Adrenal gland (tissue), 19 donors: ENCODE measurements at places on chromosomes 5 and 9. TPM values are rescaled to one million over a fixed set of nuclear protein-coding genes. Genes with fewer than 3 reads are reported as not detected.

The PAIP2 gene
- total RNA-seq: 136 TPM

The GRM6 gene
- total RNA-seq: not detected

GRCh38 chr5:38443390-38443789 lies 113.1 kb downstream of the LIFR start:
- no peak for DNase-seq

GRCh38 chr9:113186137-113186755 lies 34.8 kb downstream of the FKBP15 start:
- DNase-seq: no peak

- no peak for DNase-seq
These were observed 137.3 kb upstream of the KIF2A start for GRCh38 chr5:62168506-62169281.

DNA sequence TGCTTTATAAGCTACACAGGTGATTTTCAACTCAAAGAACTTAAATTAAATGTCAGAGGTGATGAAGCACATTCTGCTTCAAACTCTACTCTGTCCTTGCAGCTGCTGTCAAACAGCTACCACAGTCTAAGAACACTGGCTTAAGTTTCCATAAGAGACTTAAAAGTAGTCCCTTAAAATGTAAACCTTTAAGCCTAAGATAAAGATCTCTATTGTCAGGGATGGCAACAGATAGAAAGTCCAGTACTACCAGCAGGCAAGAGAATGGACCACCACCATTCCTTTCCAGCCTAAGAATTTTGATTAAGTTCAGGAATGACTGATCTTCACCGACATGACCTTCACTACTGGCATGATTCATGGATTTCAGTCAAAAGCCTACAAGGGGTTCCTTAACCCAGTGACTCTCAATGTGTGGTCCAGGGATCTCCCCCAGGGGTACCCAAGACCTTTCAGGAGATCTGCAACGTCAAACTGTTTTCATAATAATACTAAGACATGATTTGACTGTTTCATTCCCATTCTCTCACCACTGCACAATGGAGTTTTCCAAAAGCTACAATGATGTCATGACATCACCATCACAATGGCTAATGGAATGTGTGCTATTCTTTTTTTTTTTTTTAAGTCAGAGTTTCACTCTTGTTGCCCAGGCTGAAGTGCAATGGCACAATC lies 41.1 kb upstream of the PLPP6 start:
- no peak for DNase-seq

DNA sequence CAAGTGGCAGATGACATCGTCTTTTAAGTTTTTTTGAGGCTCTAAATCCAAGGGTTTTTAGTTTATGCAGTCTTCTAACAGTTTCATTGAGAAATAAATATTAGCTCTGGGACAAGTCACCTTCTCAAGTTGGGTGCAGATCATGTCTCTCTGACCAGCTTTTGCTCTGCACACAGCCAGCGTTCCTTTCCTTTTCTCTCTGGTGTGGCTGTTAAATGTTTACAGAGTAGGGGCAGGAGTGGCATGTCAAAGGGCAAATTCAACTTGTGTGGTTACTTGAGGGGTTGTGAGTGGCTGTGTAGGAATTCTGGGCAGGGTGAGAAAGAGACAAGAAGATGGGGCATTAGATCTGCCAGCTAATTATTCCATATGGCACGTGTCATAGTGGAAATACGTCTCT lies 187.5 kb upstream of the HMHB1 start:
- no peak for DNase-seq

DNA sequence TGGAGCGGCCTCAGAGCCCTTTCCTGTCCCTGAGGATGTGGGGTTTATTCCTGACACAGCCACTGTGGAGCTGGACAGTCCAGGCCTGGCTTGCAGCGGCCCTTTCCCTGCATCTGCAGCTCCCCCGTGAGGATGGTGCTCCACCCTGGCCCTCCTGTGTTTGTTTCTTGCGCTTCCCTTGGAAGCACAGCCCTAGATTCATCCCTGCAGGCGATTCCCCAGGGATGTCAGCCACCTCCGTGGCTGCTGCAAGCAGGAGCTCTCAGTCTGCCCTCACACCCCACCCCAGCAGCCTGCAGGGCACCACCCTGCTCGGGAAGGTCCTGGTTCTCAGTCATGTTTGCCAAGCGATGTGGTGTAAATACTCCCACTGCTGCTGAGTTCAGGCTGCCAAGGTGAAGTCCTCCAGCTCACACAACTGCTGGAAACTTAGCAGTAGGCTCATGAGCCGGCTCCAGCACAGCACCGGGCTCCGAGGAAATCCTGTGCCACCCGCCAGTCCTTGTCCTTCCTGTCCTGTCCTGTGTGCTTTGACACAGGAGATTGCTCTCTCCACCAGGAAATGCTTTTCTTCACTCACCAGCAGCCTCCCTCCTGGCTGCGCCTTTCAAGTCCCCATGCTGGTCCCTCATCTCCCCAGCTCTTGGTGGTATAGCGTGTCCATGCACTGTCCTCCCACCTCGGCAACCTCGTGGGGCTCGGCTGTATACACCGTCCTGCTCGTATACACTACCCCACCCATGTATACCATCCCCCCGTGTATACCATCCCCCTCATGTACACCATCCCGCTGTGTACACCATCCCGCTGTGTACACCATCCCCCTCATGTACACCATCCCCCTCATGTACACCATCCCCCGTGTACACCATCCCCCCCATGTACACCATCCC lies 16.2 kb downstream of the ROPN1L start:
- peak; percentile 35 for DNase-seq

DNA sequence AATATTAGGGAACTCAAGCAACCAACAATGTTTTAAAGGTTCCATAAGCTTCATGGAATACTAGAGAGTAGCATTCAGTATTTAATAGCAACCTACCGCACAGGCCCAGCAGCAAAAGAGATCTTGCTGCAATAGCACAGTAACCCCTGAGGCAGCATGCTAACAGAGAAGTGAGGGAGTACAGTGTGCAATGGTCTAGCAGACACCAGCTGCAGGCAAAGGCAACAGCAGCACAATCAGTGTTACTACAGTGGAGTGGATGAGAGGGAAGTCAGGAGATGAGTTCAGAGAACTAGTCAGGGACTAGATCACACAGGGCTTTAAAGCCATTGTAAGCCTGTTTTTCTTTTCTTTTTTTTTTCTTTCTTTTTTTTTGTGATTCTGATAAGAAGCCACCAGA lies 2.8 kb downstream of the TICAM2 start:
- peak; percentile 25 for DNase-seq

DNA sequence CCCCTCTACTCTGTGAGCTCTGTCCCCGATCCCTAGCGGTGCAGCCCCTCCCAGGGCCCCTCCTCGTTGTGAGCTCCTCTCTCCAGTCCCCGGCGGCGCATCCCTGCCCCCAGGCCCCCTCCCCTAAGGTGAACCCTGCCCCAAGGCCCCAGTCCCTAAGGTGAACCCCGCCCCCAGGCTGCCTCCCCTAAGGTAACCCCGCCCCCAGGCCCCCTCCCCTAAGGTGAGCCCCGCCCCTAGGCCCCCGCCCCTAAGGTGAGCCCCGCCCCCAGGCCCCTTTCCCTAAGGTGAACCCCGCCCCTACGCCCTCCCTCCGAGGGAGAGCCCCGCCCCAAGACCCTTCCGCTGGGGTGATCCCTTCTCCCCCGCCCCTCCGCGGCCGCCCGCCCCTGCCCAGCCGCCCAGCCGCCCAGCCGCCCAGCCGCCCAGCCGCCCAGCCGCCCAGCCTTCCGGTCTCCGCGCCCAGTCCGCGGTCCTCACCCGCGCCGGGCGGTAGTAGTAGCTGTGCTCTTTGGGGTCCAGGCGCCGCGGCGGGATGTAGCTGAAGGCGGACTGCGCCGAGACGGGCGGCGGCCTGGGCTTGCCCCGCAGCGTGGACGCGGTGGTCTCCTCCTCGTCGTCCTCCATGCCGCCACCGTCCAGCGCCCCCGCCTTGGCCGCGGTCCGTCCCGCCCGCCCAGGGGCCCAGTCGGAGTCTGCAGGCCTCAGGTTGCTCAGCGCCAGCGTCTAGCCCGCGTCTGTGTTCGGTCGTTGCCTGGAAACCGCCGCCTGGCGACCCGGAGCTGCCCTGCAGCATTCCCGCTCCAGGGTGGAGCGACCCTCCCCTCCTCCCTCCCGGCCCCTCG lies at the start of gene CFAP90:
TSS of gene CFAP90 (minus strand) at position 739 of the 845 bp plus-strand sequence. CDS start at position 627, 112 bp downstream.
- DNase-seq: peak; percentile 56

The PCDHA3 gene
- 1.4 TPM for total RNA-seq

DNA sequence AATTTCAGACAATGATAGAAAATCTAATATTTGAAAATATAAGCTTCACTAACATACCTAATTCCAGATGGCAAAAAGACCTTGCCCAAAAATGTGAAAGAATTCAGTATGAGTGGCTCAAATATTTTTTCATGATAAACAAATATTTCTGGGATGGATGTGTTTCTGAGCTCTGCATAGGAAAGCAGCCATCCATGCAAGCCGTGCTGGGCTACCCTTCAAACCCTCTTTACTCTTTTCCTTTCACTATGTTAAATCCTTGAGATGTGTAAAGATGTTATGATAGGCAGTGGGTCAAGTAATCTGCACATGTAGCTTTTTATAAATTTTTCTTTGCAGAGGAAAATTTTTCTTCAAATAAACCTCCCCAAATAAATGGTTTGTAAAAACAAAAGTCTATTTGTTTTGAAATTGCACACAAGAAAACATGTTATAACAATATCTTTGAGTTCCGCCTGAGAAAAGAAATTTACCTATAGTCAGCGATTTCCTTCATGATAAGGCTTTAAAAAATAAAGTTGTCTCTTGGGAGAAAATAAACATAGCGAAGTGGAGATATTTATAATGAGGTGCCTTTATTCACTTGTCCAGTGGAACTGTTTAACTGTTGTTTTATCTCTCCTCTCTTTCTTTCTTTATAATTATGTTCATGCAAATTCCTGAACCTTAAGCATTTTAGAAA lies 154.3 kb upstream of the PITX1 start:
- DNase-seq: no peak

DNA sequence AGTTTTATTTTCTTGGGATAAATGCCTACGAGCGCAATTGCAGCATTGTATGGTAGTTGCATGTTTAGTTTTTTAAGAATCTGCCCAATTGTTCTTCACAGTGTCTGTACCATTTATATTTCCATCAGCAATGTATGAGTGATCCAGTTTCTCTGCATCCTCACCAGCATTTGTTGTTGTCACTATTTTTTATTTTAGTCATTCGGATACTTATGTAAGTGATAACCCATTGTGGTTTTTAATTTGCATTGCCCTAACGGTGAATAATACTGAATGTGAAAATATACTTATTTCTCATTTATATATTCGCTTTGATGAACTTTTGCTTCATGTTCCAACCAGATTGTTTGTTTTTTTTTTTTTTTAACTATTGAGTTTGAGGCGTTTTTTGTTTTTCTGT lies 33.7 kb upstream of the PWWP2A start:
- no peak for DNase-seq
